Fibroblast of the conjunctiva (primary cell): ENCODE measurements at places on chromosomes 6 and 20.

DNA sequence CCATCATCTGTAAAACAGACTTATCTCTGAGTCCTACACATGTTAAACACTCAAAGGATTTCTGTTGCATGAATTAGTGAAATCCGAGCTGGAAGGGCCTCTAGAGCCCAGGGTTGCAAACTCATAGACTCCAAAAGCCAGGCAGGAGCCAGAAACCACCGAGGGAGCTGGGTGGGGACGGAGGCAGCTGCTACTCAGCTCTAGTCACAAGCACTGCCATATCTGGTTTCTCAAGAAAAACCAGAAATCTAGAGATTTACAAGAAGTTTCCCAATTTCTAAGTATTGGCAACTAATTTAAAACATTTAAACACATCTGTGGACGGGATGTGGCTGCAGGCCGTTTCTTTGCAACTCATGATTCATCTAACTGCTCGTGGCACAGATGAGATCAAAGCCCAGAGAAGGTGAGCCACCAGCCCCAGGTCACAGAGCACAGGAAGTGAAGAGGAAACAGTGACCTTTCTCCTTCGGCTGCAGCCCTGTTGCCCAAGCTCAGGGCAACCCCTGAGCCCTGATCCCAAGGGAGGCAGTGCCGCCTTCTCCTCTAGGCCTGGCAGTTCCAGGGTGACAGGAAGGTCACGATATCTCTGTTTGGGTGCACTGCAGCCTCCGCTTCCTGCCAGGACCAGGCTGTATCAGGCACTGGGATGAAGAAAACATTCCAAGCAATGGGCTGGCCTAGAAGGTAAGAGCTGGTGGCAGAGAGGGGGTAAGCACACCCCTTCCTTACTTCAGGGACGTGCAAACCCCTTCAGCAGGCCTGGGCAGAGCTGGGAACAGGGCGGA lies 26.4 kb upstream of the PTGIS start:
- DNase-seq, result peak; percentile 88

DNA sequence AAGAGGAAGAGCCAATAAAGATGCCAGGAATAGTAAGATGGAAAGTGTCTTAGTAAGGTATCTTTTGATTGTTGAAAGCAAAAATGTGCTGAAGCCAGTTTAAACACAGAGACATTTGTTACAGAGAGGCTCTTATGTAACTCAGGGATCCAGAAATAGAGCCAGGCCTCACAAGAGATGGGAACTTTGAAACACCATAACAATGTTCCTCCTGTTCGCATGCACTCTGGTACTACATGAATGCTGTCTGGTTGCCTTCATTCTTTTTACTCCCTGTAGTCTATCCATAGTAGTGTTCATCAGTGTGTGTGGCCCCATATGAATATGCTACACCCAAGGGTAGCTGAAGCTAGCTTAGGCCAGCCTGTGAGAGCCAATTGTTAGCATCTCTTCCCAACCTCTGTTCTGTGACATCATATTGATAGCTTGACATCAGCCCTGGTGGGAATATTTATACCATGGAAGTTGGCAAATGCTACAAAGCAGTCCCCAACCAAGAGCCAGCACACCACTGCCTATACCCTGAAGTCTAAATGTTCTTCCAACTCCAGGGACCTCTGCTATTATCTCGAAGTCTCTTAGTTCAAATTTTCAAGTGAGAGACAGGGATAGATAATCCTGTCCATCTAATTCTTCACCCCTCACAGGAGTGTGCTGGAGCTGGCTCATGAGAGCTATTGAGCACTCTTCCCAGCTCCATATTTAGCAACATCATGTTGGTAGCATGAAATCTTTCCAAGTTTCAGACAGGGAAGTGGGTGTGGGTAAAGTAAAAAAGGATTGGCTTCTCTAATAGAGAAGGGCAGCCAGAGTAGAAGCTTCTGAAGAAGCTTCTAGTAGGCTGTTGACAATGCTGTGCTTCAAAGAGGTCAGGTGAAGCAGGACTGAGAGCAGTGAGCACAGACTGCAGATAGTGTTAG lies 7.0 kb downstream of the NDUFAF5 start:
- DNase-seq, result no peak

DNA sequence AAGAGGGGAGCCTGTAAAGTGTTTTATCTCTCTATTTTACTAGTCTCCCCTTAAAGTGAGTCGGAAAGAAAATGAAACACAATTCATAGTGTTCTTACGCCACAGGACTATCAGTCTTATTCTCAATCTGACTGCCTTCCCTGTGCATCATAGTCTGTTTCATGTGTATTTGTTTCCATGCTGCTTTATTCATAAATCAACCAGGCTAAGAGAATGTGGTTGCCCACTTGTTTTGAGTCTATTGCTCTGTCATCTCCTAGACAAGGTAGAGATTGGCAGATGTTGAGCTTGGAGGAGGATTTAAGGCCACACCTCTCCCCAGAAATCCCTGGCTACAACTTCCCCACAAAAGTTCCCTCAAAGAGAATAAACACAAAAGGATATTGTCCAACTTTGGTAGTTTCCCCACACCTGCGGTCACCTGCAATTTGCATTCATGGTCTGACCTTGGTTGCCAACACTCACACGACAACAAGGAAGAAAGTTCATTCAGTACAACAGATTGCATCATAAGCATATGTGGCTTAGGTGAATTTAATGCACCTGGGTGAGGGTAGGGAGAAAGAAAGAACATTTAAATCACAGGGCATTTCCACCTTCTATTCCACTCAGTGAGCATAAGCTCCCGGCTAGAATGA lies 167.1 kb upstream of the FBXL4 start:
- no peak for DNase-seq

DNA sequence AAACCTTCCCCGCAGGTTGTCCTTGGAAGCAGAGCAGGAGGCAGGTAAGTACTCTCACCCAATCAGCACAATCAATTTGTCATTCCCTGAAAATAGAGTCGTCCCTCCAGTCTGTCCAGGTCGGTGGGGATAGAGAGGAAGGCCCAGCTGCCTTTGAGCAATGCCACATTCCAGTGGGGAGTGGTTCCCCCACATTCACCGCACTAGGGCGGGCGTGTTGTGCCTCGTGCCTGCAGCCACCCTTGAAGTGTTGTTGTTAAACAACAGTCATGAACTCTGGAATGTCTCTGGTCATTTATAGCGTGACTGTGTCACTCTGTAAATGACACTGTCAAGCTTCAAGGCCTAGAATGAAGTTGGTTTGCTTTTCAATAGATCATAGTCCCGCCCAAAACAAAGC lies 33.4 kb downstream of the PRDM1 start:
- DNase-seq, result no peak

DNA sequence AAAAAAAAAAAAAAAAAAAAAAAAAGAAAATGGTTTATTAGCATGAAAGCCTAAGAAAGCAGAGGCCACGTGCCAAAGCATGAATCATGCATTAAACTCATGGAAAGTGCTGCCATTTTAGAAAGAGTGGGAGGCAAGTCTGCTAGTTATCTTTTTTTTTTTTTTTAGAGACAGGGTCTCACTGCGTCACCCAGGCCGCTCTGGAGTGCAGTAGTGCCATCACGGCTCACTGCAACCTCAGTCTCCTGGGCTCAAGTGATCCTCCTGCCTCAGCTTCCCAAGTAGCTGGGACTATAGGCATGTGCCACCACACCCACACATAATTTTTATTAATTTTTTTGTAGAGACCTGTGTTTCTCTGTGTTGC lies 5.2 kb downstream of the VWA7 start:
- DNase-seq, result no peak

DNA sequence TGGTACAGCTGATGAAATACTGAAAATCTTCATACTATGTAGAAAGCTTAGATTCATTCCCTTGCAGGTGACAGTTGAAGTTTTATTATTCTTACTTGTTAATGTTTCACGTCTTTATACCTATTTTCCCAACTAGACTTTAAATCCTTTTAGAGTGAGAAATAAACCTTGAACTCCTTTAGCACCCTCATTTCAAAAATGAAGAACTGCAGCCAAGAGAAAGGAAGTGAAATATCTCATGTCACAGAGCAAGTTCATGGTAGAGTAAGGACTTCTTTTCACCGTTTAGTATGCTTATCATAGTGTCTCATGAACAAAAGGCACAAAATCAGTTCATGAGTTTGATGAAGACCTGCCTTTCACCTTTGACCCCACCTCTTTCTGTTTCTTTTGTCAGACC lies 38.5 kb downstream of the ORC3 start:
- no peak for DNase-seq

GRCh38 chr20:62368976-62369814 lies 2.1 kb upstream of the LAMA5 start:
- no peak for DNase-seq

- no peak for DNase-seq
These were observed 12.9 kb upstream of the ADTRP start for GRCh38 chr6:11791354-11792107.

- DNase-seq, result no peak
These were observed 44.6 kb upstream of the KCNK16 start for GRCh38 chr6:39366931-39367618.

GRCh38 chr6:87901613-87902012 lies 146.0 kb upstream of the SPACA1 start:
- DNase-seq, result no peak

DNA sequence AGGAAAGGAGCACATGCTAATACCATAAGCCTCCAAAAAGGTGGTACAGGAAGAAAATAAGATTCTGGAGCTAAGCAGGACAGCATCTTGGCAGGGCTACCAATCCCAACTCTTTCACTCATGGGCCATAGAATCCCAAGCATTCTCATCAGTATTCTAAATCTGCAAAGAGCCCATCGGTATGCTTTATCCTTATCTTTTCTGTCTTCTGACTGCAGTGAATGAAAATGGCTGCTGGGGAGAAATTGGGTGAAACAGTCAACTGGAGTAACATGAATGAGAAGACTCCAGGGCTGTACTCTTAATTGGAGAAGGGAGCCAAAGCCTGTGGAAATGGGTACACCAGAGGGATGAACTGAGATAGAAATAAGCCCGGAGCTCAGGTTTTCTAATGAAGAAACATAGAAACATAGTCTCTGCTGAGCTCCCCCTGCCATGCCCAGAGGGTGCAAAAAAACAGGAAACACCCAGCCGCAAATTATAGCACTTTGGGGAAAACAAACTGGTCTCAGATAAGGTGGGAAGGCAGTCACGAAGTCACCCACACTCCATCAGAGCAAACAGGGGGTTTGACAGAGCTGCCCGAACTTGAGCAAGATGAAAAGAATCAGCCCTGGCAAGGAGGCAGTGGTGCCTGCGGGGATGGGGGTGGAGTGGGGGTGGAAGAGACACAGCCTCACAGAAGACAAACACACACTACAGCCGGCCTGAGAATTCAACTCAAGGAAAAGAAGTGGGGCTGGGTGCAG lies 35.4 kb upstream of the E2F3 start:
- no peak for DNase-seq

GRCh38 chr20:23127506-23128279 lies 41.6 kb upstream of the CD93 start:
- DNase-seq, result no peak

GRCh38 chr20:1820138-1821079 lies 74.8 kb upstream of the SIRPA start:
- DNase-seq, result no peak

DNA sequence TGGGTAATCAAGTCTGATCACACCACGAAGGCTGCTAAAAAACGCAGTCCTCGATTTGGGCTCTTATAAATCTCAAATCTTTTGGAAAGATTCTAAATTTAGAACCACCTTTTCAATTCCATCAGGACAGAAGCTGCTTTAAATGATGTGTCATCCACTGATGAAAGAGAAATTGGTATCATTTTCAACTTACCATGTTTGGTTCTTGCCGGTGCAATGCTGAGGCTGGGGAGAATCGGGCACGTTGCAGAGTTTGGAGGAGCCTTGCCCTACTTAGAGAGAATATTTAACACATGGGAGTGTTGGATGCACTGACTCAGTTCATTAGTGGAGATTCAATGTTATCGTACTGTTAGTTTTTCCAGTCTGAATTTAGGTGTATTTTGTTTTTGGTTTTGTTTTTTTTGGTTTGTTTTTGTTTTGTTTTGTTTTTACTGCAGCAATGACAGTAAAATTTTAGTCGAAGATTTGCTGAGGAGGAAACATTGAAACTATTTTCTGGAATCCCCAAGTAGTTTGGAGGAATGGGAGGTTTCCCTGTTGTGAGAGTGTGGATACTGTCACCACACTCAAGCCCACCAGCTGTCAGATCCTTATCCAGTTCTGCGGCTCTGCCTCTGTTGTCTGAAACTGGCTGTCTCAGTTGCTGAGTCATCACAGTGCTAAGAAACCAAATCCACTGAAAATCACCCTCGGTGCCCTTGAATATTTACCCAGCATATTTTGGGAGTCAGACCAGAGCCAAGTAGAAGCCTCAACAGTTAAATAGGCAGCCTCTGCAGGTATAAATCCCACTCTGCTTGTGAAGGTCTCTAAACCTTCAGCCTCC lies 497.0 kb downstream of the BTBD3 start:
- no peak for DNase-seq

DNA sequence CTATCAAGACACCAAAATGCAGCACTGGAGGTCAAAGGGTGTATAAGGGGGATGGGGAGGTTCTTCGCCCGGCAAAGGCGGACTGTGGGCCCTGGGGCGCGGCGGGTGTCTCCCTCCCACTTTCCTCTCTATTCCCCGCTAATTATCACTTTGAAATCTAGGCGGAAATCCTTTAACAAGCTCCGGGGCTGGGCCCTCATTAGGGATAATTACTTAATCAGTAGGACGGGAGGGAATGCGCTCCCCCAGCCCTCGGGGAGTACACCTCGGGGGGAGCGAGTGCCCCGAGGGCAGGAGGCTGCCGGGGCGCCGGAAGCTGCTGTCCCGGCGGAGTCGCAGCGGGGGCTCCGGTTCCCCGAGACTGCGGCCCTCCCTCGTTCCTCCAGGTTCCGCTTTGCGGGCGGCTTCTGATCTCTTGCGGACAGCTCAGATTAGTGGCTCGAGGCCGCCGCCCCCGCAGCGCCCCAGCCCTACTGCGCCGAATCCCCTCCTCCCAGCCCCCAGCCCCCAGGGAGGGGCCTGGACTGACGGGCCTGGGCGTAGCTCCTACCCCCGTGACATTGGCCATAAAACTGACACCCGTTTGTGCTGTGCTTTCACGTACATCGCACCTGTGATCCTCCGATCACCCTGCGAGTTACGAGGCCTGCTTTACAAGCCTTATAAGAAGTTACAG lies 14.7 kb downstream of the MUCL3 start:
- no peak for DNase-seq

DNA sequence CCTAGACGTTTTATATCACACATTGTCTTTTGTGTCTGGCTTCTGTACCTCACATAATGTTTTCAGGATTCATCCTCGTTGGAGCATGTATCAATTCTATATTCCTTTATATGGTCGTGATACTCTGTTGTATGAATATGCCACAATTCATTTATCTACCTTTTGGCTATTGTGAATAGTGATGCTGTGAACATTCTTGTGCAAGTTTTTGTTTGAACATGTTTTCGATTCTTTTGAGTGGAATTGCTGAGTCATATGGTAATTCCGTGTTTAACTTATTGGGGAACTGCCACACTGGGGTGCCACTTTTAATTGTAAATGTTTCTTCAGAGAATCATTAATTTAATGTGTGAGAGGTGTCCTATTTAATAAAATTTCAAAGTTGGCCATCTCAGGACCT lies 101.2 kb downstream of the SLC35B3 start:
- no peak for DNase-seq

DNA sequence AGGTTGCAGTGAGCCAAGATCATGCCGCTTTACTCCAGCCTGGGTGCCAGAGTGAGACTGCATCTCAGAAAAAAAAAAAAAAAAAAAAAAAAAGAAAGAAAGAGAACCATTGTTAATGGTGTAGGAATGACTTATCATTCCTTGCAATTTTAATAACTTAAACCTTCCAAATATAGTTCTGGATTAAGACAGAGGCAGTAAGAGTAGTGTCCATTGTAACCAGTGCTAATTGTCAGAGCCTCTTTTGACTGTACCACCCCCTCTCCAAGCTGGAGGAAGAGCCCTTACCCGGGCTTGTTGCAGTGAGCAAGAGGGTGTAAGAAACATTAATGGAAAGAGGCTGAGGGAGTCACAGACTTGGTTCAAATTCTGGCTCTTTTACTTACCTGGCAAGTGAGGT lies 53.8 kb downstream of the SASH1 start:
- DNase-seq, result no peak
